ENCODE measurements at places on chromosomes 4 and X.

- DNase-seq: no peak
Measured at GRCh38 chrX:77505227-77505626, 58.0 kb downstream of the FGF16 start.

- no peak for DNase-seq
Measured at GRCh38 chr4:106264331-106264728, 51.7 kb downstream of the TBCK start.

DNA sequence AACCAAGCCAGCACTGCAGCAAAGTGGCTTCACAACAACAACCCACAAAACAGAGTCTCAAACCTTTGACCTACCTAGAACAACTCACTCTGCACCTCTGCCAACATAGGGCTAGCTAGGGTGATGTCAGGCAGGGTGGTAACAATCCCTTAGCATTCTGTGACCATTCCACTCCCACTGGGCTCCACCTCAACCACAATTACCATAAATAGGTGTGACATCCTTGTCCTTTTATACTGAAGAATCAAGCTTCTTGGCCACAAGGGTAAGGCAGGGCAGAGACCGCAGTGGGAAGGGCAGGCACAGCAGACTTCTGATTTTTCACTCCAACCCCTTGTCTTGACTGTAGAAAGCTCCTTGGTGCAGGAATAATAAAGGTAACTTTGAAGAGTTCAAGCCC is 795.4 kb upstream of the DIAPH2 start:
- no peak for DNase-seq

DNA sequence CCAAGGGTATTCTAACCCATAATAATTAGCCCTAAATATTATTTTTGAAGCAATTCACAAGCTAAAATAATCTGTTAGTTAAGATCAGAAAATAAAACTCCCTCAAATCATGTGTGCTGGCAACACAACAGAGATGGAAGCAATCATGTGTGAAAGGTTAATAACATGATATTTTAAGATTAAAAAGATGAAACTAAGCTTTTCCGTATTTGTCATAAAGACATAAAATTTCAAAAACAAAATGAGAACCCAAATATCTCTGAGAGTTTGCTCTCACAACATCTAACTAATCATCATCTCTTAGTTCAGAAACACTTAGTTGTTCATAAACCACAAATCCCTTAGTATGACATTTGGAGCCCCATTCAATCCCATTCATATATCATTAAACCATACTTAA is 749.1 kb downstream of the CCSER1 start:
- DNase-seq: no peak

Data from activated naive CD4-positive, alpha-beta T cell (primary cell).